ENCODE measurements at places on chromosomes 7 and 10. TPM values are rescaled to one million over a fixed set of nuclear protein-coding genes. Genes with fewer than 3 reads are reported as not detected.

DNA sequence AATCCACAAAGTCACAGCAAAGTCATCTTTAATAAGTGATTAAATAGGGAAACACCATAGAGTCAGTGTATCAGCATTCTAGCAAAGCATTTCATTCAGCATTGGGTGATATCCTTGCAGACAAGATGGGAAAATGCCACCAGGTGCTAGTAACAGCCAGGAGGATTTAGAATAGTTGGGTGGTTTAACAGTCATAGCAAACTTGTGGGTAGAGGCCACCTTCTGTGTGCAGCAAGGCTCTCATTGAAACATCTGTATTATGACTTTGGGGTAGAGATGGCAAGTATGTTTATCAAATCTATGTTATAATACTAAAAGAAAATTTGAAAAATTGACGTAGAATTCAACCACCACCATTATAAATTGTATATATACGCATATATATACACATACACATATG is 26.4 kb upstream of the ADO start:
- H3K4me1 ChIP-seq = no peaks in the 10 kb centered on the region
- H3K27me3 ChIP-seq = no peaks in the 10 kb centered on the region
- no peak for DNase-seq
- no peaks in the 10 kb centered on the region for H3K36me3 ChIP-seq
- H3K4me3 ChIP-seq = no peak overlapping the region

- H3K36me3 ChIP-seq = no peaks in the 10 kb centered on the region
- no peak overlapping the region for H3K4me3 ChIP-seq
- H3K4me1 ChIP-seq = no peaks in the 10 kb centered on the region
- no peaks in the 10 kb centered on the region for H3K27me3 ChIP-seq
Observed at GRCh38 chr7:1941464-1942242, 271.6 kb downstream of the ELFN1 start.

GRCh38 chr10:34758447-34758996 is 56.6 kb downstream of the PARD3 start:
- H3K27ac ChIP-seq = no peak overlapping the region
- peaks cover 10% of the 10 kb centered on the region for H3K4me1 ChIP-seq
- no peak for DNase-seq

DNA sequence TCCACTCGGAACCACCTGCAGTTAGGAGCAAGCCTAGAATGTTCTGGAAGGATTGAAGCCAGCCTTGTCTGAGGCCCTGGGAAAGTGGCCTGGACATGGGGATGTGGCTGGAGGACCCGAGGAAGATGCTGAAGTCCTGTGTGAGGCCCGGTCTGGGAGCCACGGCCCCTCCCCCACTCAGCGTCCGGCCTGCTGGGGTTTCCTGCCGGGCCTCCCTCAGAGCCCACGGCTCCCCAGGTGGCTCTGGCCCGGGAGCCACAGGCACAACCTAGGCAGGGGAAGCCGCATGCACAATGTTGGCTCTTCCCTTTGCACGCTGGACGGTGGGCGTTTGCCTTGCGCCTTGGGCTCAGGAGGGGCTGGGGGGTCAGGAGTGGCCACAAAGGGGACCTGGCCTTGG is 39.0 kb downstream of the UNCX start:
- H3K4me3 ChIP-seq = no peak overlapping the region
- H3K36me3 ChIP-seq = no peaks in the 10 kb centered on the region
- H3K4me1 ChIP-seq = no peaks in the 10 kb centered on the region
- no peak for DNase-seq

The ABCC2 gene
- total RNA-seq = 0.96 TPM

DNA sequence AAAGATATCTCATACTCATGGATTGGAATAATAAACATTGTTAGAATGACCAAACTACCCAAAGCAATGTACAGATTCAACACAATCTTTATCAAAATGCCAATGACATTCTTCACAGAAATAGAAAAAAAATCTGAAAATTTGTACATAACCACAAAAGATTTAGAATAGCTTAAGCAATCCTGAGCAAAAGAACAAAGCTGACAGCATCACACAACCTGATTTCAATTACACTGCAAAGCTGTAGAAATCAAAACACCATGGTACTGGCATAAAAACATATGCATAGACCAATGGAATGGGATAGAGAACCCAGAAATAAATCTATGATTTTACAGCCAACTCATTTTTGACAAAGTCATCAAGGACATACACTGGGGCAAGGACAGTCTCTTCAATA is 130.0 kb upstream of the TMEM72 start:
- H3K27ac ChIP-seq = no peak overlapping the region
- H3K36me3 ChIP-seq = no peaks in the 10 kb centered on the region

DNA sequence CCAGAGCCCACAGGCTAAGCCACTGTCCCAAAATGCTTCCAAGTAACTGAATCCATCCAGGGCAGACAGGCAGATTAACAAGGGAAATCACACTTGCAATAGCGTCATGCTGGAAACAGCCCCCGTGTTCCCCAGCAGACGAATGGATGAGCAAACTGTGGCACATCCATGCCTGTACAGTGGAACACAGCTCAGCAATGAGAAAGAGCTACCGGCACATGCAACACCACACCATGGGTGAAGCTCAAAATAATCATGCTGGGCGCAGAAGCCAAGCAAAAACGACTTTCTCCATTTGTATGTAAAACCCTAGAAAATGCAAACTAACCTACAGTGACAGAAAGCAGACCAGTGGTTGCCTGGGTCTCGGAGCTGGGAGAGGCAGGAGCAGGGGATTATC is 153.1 kb downstream of the SLIT1 start:
- DNase-seq = no peak
- H3K36me3 ChIP-seq = no peaks in the 10 kb centered on the region
- no peak overlapping the region for H3K4me3 ChIP-seq
- no peak overlapping the region for H3K27ac ChIP-seq
- H3K27me3 ChIP-seq = no peaks in the 10 kb centered on the region
- no peaks in the 10 kb centered on the region for H3K4me1 ChIP-seq

The PRR15 gene
- not detected for total RNA-seq

GRCh38 chr10:119652361-119652730 is 1.2 kb downstream of the BAG3 start:
- peaks cover 12% of the 10 kb centered on the region for H3K4me1 ChIP-seq
- H3K36me3 ChIP-seq = peaks cover 13% of the 10 kb centered on the region
- H3K4me3 ChIP-seq = peak overlapping the region; percentile 99
- DNase-seq = no peak
- no peaks in the 10 kb centered on the region for H3K27me3 ChIP-seq
- H3K27ac ChIP-seq = peak overlapping the region; percentile 99

- no peaks in the 10 kb centered on the region for H3K4me1 ChIP-seq
- H3K36me3 ChIP-seq = no peaks in the 10 kb centered on the region
- H3K27ac ChIP-seq = no peak overlapping the region
- no peaks in the 10 kb centered on the region for H3K27me3 ChIP-seq
Observed at GRCh38 chr7:144018065-144018464, 17.9 kb downstream of the OR6B1 start.

The TCF7L2 gene
- 8.2 TPM for total RNA-seq

- H3K4me3 ChIP-seq = no peak overlapping the region
- no peak for DNase-seq
- no peaks in the 10 kb centered on the region for H3K36me3 ChIP-seq
- H3K4me1 ChIP-seq = peaks cover 5% of the 10 kb centered on the region
Observed at GRCh38 chr7:22551768-22552513, 52.0 kb upstream of the STEAP1B start.

DNA sequence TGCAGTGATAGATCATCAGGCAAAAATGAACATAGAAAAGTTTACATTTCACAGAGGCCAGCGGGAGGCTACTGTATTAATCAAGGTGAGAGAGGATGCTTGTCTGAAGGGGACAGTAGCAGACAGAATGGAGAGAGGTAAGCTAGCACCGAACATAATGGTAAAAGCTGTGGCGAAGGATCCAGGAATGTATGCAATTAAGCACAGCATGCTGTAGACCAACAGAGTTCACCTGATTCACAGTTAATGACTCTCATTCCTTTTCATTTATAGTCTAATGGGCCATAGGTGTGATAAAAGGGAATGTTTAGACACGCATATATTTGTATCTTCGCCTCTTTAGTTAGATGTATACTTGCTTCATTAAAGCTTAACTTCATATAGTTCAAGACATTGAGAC is 150.9 kb upstream of the MBL2 start:
- no peak overlapping the region for H3K27ac ChIP-seq
- DNase-seq = no peak
- H3K4me3 ChIP-seq = no peak overlapping the region
- no peaks in the 10 kb centered on the region for H3K4me1 ChIP-seq
- no peaks in the 10 kb centered on the region for H3K27me3 ChIP-seq
- no peaks in the 10 kb centered on the region for H3K36me3 ChIP-seq

The TMEM178B gene
- total RNA-seq = 1.9 TPM

DNA sequence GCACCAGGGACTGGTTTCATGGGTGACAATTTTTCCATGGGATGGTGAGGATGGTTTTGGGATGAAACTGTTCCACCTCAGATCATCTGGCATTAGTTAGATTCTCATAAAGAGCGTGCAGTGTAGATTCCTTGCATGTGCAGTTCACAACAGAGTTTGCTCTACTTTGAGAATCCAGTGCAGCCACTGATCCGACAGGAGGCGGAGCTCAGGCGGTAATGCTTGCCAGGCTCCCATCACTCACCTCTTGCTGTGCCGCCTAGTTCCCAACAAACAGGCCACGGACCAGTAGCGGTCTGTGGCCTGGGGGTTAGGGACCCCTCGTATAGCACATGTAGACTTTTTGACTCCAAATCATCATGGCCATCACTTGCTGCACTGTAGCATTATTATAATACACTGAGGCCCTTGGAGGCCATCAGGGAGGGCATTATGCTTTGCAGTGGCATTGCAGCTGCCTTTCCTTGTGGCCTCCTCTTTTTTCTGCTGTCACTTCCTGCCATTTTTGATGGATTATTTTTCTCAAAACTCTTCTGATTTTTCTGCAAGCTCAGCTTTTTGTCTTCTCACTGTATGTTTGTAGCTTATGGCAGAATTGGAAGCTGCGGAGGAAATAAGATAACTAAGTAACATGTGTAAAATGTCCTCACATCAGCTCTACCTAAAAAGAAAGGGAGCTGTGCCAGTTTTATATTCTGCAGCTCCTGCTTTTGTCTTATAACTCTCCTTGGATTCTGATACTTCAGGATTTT is 18.5 kb downstream of the CSGALNACT2 start:
- no peak for DNase-seq
- H3K4me3 ChIP-seq = no peak overlapping the region
- H3K4me1 ChIP-seq = peaks cover 8% of the 10 kb centered on the region
- H3K27me3 ChIP-seq = no peaks in the 10 kb centered on the region
- H3K36me3 ChIP-seq = peaks cover 3% of the 10 kb centered on the region

DNA sequence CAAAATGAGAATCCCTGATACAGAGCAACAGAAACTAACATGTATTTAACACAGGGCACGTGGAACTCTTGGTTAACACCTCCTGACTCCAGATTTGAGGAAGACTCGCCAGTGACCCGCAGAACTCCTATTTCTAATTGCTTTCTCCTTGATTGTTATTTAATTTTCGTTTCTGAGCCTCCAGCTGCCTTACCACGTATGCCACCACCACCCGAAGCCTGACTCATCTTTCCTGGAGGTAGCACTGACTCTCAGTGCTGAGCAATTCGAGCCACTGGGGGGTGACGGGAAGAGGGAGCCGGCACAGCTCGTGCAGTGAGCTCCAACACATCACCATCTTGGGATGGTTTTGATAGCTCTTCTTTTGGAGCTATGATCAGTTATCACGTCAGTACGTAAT is 273.9 kb upstream of the MGMT start:
- no peak overlapping the region for H3K4me3 ChIP-seq
- DNase-seq = no peak
- no peaks in the 10 kb centered on the region for H3K27me3 ChIP-seq
- no peaks in the 10 kb centered on the region for H3K36me3 ChIP-seq

The IFIT1B gene
- total RNA-seq = not detected

The TMEM270 gene
- total RNA-seq = not detected

The ACTA2 gene
- 5,316 TPM for total RNA-seq

DNA sequence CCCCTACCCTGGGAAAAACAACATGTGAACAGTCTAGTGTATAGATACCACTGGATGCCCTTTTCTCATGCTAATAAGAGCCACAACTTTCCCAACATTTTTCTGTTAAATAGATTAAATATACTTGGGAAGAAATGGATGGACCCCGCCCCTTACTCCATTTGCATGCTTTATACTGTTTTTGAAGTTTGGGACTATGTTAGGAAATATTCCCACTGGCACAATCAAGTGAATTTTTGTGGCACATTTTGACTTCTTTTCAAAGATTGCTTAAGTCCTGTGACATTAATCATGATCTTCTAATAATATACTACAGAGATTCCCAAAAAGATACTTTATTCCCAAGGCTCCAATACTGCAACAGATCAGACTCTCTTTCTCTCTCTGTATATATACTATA is 216.6 kb downstream of the TWIST1 start:
- no peaks in the 10 kb centered on the region for H3K36me3 ChIP-seq
- H3K4me1 ChIP-seq = no peaks in the 10 kb centered on the region
- no peak overlapping the region for H3K27ac ChIP-seq

The TYW1B gene
- total RNA-seq = not detected

The HABP2 gene
- total RNA-seq = not detected

The CALHM2 gene
- total RNA-seq = 124 TPM

DNA sequence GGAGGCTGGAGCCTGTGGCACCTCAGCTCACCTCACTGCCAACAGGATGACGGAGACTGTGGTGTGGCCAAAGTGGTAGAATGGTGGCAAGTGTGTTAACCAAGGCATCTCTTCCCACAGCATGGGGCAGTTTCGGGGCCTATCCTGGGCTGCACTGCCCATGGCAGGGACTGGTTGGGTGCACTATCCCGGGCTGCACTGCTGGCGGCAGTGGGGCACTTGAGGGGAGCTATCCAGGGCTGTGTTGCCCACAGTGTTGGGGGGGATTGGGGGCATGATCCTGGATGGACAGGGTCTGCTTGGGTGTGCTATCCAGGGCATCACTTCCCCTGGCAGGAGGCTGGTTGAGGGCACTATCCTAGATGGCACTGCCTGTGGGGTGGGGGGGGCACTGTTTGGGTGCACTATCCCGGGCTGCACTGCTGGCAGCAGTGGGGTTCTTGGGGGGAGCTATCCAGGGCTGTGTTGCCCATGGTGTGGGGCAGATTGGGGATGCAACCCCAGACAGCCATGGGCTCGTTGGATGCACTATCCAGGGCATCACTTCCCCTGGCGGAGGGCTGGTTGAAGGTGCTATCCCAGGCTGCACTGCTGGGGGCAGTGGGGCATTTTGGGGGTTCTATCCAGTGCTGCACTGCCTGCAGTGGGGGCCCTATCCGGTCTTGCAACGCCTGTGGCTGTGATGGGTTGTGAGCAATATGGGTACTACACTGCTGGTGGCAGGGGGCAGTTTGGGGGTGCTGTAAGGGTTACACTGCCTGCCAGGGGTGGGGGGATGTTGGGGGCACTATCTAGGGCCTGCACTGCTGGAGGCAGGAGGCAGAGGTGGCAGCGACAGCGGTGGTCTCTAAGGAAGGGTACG is 129.7 kb downstream of the ZNF248 start:
- no peak overlapping the region for H3K27ac ChIP-seq
- H3K4me1 ChIP-seq = no peaks in the 10 kb centered on the region
- H3K4me3 ChIP-seq = no peak overlapping the region
- no peak for DNase-seq
- H3K27me3 ChIP-seq = no peaks in the 10 kb centered on the region

- H3K4me3 ChIP-seq = no peak overlapping the region
- DNase-seq = no peak
- no peaks in the 10 kb centered on the region for H3K4me1 ChIP-seq
- H3K27ac ChIP-seq = no peak overlapping the region
- no peaks in the 10 kb centered on the region for H3K36me3 ChIP-seq
- no peaks in the 10 kb centered on the region for H3K27me3 ChIP-seq
Observed at GRCh38 chr10:82982110-82982608, 1107.2 kb downstream of the NRG3 start.

The CTBP2 gene
- total RNA-seq = 57.7 TPM
